ENCODE measurements at places on chromosomes 13 and 19.

DNA sequence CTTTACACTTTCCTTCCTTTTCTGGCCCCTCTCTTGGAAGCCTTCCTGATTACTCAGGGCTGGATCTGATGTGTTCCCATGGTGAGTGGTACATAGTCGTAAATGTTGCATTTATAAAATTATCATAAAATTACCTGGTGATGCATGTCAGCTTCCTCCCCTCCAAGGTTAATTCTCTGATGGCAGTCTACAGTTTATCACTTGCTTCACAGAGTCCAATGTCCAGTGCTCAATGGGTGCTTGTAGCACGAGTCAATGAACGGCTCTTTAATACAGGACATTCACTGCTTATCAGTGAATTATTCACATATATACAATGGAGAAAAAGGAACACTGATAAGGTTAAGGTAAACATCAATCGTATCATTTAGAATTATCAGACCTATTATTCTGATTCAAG, 27.0 kb upstream of the OXGR1 start:
- no peak for DNase-seq

- DNase-seq, result no peak
Measured at GRCh38 chr19:36401475-36401874, 17.0 kb downstream of the ZFP82 start.

GRCh38 chr13:50891206-50891605, 18.4 kb upstream of the RNASEH2B start:
- DNase-seq, result no peak

DNA sequence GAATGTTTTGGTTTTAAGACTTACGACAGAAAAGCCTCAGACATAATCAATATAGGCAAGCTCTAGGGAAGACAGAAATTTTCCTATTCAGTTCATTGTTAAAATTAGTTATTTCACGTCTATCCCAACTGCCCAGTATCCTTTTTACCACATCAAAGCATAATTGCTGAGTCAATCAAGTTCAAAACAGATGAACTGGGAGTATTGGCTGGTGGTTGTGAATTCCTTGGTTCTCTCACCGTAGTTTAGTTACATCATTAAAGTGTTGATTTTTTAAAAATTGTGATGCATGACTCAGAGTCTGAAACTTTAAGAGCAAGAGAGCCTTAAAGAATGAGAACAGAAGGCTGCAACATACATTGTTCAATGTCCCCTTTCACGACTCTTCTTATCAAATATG, 143.3 kb upstream of the FREM2 start:
- DNase-seq, result no peak

DNA sequence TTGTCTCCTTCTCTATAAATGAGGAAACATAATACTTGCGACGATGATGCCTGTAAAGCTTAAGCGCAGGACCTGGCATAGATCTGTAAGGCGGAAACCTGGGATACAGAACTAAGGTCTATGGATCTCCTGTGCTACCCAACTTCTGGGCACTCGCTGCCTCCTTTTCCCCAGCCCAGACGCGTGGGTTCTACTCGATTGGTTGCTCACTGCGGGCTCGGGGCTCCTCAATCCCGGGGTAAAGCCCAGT, 615 bp upstream of the PSMC4 start:
- no peak for DNase-seq

GRCh38 chr19:36028313-36029041, 4.2 kb downstream of the CLIP3 start:
- no peak for DNase-seq

GRCh38 chr13:45792827-45793303, 58.7 kb downstream of the SIAH3 start:
- DNase-seq, result no peak

GRCh38 chr13:62931853-62932252, 1516.2 kb upstream of the PCDH20 start:
- no peak for DNase-seq

DNA sequence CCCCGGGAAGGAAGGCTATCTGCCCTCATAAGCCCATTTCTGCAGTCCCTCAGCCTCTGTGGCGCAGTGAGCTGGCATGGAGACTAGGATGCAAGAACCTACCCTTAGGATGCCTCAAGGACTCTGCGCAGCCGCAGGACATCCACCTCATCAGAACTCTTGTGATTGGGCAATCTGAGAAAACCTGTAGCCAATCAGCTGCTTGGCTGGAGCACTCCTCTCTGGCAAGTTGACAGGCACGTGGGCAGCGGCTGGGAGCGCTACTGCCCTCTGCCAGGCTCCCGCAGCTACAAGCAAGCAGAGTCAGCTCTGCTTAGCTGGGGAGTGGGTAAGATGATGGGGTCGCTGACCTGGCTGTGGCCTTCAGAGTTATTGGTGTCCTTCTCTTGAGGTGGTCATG, 1.5 kb upstream of the ECSIT start:
- peak; percentile 82 for DNase-seq

GRCh38 chr19:50377517-50377916, 1.3 kb downstream of the NR1H2 start:
- no peak for DNase-seq

GRCh38 chr19:3710265-3710812, 2.2 kb downstream of the TJP3 start:
- no peak for DNase-seq

GRCh38 chr19:50380137-50380536, 3.9 kb downstream of the NR1H2 start:
- DNase-seq, result no peak

DNA sequence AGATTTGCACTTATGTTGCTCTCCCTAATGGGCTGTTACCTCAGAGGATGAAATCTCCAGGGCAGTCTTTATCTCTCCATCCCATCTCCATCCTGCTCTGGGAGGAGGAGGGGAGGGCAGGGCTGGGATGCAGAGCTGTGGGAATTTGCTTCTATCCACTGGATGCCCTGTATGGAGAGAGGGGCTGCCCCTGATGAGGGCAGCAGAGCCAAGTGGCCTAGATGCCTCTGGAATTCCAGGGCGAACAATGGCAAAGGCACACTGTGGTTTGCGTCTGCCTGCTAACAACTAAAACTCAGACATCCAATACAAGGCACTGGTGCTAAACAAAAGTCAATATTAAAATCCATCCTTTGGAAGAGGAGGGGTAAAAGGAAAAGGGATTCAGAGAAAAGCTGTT, 165.1 kb downstream of the COG6 start:
- DNase-seq, result no peak

GRCh38 chr13:32845952-32846950, 170.0 kb upstream of the KL start:
- DNase-seq, result peak; percentile 15

DNA sequence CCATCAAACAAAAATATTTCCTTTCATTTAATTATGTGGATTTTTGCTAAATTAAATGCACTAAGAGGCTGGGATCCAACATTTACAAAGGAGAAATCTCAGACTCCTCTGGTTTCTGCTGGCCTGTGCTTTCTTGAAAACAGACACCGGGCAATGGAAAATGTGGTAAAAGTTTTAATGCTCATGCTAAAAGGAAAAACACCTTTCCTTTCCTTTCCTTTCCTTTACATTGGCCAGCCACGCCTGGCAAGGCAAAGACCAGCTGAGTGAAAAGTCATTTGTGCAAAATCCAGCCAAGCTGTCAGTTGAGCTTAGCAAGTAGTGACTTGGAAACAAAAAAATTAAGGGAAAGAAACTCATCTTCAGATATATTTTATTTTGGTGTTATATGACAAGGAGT, 240.3 kb downstream of the LACC1 start:
- DNase-seq, result no peak

DNA sequence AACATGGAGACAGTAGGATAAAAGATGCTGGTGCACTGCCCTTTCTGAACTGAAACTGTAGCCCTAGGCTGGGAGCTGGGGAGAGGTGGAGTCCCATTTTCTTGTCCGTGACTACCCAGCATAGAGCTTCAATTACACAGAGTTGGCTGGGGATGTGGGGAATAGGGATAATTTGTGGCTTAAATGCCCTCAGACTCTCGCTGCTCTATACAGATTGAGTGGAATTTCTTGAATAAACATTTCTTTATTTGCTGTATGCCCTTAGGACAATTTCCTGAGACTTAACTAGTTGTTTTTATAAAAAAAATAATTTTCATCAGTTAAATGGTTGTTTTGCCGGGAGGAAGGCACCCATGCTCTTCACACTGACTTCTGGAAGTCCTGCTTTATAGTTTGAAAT, 7.2 kb downstream of the IGFL2 start:
- DNase-seq, result no peak
